RPMI7951 (cell line): ENCODE measurements at places on chromosomes 11 and 22.

DNA sequence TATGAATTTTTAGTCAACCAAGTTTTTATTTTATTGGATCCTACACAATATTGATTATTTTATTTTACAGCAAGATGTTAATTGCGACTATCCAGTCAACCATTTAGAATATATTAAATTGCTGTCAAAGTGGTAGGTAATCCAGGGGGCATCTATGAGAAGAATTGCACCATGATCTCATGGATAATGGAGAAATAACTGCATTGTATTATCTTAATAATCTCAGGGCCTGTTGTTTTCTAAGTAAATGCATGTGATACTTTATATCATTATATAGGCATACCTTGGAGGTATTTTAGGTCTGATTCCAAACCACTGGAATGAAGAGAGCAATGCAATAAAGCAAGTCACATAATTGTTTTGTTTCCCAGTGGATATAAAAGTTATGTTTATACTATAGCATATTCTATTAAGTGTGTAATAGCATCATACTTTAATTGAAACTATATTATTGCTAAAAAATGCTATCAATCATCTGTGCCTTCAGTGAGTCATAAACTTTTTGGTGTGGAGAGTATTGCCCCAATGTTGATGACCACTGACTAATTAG lies 595.4 kb upstream of the CHORDC1 start:
- no peak for DNase-seq

DNA sequence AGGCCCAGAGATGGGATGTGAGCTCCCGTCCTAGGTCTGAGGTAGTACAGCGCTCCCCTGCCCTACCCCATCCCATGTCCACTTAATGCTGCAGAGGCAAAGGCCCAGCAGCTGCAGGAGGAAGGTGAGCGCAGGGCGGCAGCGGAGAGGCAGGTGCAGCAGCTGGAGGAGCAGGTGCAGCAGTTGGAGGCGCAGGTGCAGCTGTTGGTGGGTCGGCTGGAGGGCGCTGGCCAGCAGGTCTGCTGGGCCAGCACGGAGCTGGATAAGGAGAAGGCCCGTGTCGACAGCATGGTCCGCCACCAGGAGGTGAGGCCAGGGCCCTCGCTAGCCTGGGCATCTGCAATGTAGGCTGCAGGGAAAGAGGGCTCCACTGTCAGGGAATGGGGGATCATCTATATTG lies 15.2 kb downstream of the CCDC157 start:
- DNase-seq: no peak

GRCh38 chr11:121794671-121795141 lies 321.3 kb downstream of the BLID start:
- no peak for DNase-seq

GRCh38 chr11:102683277-102683676 lies 22.3 kb downstream of the MMP27 start:
- no peak for DNase-seq

DNA sequence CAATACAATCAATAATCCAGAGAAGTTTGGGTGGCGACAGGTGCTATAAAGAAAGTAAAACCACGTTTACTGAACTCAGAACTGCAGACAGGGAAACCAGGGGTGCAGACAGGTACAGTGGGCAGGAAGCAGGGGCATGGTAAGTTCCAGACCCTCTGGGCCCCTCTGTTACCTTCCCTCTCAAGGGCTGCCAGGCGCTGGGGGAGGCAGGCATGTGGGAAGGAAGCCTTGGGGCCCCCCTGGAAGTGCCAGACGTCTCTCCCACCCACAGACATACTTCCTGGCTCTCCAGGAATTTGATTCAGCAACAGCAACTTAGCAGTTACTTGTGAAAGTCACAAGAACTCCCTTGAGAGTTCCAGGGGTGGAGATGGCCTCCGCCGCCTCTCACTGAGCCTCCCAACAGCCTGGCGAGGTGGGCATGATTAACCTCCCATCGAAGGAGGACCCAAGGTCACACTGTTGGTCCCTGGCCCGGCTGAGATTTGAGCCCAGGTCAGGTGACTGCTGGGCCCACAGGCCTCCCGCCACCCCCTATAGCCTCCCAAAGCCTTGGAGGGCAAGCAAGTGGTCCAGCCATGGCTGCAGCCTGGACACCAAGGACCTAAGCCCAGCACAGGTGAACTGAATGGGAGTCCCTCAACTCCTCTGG lies 14.1 kb upstream of the TSKU start:
- DNase-seq: no peak
